ENCODE measurements at places on chromosomes 5 and 9.

GRCh38 chr9:16341177-16341576 is 529.3 kb downstream of the BNC2 start:
- H3K4me3 ChIP-seq: no peak overlapping the region
- no peak overlapping the region for H3K27ac ChIP-seq
- DNase-seq: no peak
- no peaks in the 10 kb centered on the region for H3K36me3 ChIP-seq
- no peaks in the 10 kb centered on the region for H3K4me1 ChIP-seq
- peaks cover 3% of the 10 kb centered on the region for H3K27me3 ChIP-seq

DNA sequence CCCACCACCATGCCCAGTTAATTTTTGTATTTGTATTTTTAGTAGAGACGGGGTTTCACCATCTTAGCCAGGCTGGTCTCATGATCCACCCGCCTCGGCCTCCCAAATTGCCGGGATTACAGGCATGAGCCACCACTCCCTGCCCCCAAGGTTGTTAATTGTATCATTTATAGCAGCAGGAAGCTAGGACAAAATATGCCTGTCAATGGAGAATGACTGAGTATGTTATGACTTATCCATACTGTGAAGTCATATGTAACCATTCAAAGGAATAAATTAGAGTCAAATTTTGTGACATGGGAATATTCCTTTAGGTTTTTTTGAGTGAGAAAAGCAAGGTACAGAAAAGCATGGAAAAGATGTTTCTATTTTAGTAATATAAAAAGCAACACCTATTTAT is 3.9 kb upstream of the DAB2 start:
- DNase-seq: no peak
- no peak overlapping the region for H3K27ac ChIP-seq

DNA sequence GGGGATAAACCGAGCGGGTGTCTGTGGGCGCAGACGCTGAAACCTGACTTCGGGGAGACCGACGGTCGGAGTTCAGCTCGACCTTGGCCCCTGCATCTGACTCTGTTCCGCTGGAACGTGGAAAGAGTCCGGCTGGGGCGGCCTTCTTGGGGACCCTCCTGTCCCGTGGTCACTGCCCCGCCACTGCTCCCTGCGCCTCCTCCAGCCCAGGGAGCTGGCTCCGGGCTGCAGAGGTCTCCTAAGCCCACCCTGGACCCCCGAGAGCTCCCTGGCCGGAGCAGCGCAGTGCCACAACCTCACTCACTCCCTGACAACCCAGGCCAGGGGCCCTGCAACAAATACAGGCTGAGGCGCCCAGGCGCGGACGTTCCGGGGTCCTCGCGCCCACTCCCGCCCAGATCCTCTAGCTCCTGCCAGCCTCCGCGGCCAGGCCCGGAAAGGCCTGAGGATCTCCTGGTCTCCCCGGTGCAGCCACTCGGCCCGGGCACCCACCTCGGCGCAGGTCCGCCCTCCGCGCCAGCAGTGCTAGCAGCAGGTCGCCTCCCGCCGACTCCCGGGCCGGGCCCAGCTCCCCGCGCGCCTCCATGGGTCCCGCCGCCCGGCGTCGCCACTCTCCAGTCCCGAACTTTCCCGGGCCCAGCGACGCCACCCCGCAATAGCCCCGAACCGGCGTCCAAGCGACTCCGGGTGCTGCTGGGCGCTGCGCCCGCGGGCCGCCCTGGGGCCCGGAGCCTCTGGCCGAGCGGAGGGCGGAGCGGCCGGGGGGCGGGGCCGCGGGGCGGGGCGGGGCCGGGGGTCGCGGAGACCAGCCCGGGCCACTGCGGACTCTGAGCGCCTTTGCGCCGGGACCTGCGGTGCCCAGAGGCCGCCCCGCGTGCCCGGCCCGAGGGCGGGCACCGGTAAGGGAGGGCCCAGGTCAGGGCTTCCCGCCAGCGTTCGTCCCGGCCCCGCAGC is 2.2 kb downstream of the LHX3 start:
- H3K27ac ChIP-seq: no peak overlapping the region
- H3K36me3 ChIP-seq: peaks cover 6% of the 10 kb centered on the region
- H3K27me3 ChIP-seq: peaks cover 41% of the 10 kb centered on the region
- DNase-seq: no peak

DNA sequence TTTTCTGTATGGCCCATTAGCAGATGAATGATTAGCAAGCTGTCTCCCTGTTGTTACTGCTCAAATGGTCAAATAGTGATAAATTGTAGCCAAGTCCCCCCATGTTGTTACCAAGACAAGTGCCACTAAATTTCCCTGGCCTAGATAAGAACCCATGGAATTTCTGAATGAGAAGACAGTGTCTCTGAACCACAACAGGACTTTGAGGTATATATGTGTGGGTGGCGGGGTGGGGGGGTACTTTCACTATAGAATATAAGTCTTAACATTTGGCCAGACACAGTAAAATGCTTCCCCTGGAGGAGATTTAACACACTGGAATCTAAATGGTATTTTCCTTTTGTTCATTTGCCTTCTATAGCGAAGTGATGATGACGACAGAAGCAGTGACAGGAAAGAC is 28.7 kb downstream of the XPA start:
- H3K36me3 ChIP-seq: peaks cover 33% of the 10 kb centered on the region
- no peak overlapping the region for H3K4me3 ChIP-seq
- no peak for DNase-seq
- H3K4me1 ChIP-seq: peaks cover 9% of the 10 kb centered on the region
- H3K27ac ChIP-seq: no peak overlapping the region

DNA sequence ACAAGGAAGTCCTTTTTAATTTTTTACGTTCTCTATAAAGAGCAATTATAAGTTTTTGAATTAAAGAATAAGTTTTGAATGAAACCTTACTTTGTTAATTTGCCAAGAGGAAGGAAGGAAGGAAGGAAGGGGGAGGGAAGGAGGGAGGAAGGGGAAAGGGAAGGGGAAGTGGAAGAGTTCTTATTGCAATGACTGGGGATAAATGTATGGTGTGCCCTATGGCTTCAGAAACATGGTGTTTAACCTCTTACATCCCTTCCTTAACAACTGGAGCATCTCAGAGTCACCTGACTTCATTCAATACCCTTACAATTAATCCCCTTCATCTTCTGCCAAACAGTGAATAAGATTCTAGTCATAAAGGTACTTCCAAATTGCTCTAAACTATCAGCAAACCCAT is 16.0 kb downstream of the CEMIP2 start:
- H3K36me3 ChIP-seq: peaks cover 29% of the 10 kb centered on the region
- no peak overlapping the region for H3K4me3 ChIP-seq
- no peaks in the 10 kb centered on the region for H3K27me3 ChIP-seq
- no peak for DNase-seq
- peaks cover 24% of the 10 kb centered on the region for H3K4me1 ChIP-seq

All from activated naive CD8-positive, alpha-beta T cell treated with anti-CD3 and anti-CD28 coated beads, Interleukin-2, amount 10 ng/mL, durations not matched to agents 7 days and 5 days (primary cell).